ENCODE measurements at places on chromosomes 7 and 10. TPM values are rescaled to one million over a fixed set of nuclear protein-coding genes. Genes with fewer than 3 reads are reported as not detected.

The CYP2C8 gene
- total RNA-seq: 0.34 TPM

The DEPP1 gene
- 8.0 TPM for total RNA-seq

GRCh38 chr10:79074732-79075131 is 6.0 kb downstream of the ZMIZ1 start:
- H3K27ac ChIP-seq: no peak overlapping the region
- H3K27me3 ChIP-seq: no peaks in the 10 kb centered on the region
- no peaks in the 10 kb centered on the region for H3K36me3 ChIP-seq
- H3K4me3 ChIP-seq: no peak overlapping the region
- no peak for DNase-seq

GRCh38 chr10:49696311-49696710 is 16.9 kb downstream of the C10orf53 start:
- H3K36me3 ChIP-seq: no peaks in the 10 kb centered on the region
- no peak for DNase-seq
- no peak overlapping the region for H3K27ac ChIP-seq
- no peaks in the 10 kb centered on the region for H3K4me1 ChIP-seq

DNA sequence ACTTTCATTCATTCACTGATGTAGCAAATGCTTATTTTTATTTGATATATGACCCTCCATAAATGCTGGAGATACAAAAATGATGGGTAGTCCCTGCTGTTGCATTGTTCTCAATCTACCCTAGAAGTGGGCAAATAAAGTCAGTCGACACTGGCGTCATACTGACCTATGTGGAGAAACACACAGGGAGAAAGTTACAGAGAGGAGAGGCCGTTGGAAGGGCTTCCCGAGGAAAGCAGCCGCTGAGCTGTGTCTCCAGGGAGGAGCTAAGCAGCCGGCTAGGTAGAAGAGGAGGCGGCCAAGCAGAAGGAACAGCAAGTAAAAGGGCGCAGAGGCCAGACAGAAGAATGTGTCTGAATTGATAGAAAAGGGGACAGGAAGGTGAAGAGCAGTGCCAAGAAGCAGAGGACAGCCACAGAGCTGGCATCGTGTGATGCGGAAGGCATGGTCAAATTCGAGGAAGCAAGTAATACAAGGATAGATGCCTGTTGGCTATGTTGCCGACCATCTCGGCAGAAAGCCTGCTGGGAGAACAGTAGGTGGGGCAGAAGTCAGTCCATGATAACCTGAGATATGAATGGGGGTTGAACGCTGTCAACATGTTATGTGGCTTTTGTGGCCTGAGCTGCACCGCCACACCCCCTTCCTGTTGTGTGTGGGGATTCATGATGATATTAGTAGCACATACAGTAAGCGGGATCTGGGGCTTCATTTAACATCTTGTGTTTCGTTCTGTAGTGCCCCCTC is 25.9 kb downstream of the ST8SIA6 start:
- no peaks in the 10 kb centered on the region for H3K27me3 ChIP-seq
- no peaks in the 10 kb centered on the region for H3K36me3 ChIP-seq
- no peak for DNase-seq

DNA sequence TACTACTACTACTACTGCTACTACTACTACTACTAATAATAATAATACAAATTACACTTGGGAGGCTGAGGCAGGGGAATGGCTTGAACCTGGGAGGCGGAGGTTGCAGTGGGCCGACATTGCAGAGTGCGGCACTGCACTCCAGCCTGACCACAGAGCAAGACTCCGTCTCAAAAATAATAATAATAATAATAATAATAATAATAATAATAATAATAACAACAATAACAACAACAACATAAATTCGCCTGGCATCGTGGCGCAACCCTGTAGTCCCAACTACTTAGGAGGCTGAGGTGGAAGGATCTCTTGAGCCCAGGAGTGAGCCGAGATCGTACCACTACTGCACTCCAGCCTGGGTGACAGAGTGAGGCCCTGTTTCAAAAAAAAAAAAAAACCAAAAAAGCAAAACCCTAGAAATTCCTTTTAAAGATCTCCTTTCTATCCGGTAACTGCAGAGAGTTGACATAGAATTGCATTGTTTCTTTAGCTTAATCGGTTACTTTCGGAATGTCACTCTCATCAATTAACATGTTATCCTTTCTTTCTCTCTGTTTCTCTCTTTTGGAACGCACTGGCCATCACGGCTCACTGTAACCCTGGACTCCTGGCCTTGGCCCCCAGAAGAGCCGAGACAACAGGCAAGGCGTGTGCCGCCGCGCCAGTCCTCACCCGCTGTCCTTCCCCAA is 972 bp downstream of the PHYH start:
- DNase-seq: no peak
- H3K27me3 ChIP-seq: no peaks in the 10 kb centered on the region
- H3K4me3 ChIP-seq: peak overlapping the region; percentile 71
- H3K27ac ChIP-seq: peak overlapping the region; percentile 55

GRCh38 chr7:120864141-120864900 is 6.4 kb upstream of the TSPAN12 start:
- H3K36me3 ChIP-seq: no peaks in the 10 kb centered on the region
- H3K4me1 ChIP-seq: no peaks in the 10 kb centered on the region
- no peak for DNase-seq
- H3K27me3 ChIP-seq: no peaks in the 10 kb centered on the region

DNA sequence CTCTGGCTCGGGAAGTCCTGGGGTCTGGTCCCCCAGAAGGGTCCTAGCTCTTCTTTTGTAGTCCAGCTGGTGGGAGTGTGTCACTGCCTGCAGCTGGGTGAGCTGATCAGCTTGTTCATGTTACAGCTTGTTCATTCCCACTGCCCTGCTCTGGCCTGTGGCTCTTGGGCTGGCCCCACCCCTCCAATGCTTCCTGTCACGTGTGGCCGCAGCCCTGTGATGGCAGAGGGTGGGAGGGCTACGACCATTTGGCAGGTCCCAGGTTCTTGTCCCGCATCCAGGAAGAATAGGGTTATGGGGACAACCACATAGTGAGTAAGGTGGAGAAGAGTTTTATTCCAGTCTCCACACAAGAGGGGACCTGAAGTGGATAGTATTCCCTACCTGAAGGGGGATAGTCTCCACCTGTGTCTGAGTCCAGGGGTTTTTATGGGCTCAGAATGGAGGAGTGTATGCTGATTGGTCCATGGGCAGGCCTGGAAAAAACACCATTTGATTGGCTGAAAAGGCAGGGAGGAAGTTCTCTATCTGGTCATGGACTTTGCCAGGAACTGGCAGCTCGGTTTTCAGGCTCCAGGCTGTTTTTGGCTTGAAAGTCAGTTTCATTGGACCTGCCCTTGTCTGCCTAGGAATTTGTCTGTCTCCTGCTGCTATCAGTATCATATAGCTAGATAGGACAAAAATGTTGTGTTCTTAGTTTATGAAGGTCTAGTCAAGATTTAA is 13.1 kb downstream of the SDHAF3 start:
- H3K36me3 ChIP-seq: no peaks in the 10 kb centered on the region
- DNase-seq: no peak
- no peaks in the 10 kb centered on the region for H3K27me3 ChIP-seq
- H3K4me1 ChIP-seq: no peaks in the 10 kb centered on the region

- no peaks in the 10 kb centered on the region for H3K27me3 ChIP-seq
- H3K4me3 ChIP-seq: no peak overlapping the region
- no peaks in the 10 kb centered on the region for H3K36me3 ChIP-seq
Observed at GRCh38 chr7:110568932-110569331, 522.0 kb upstream of the LRRN3 start.

GRCh38 chr10:5919568-5919967 is 29.5 kb downstream of the FBH1 start:
- H3K36me3 ChIP-seq: peaks cover 73% of the 10 kb centered on the region
- no peak overlapping the region for H3K27ac ChIP-seq
- DNase-seq: no peak
- no peaks in the 10 kb centered on the region for H3K4me1 ChIP-seq
- H3K27me3 ChIP-seq: no peaks in the 10 kb centered on the region

Data from astrocyte (in vitro differentiated cells and primary cell).